ENCODE measurements at places on chromosomes 16 and 17. TPM values are rescaled to one million over a fixed set of nuclear protein-coding genes. Genes with fewer than 3 reads are reported as not detected.

HAP1 gene
- total RNA-seq: 0.98 TPM

GRCh38 chr17:71580220-71580619 is 540.6 kb upstream of the SOX9 start:
- no peak for DNase-seq

DNA sequence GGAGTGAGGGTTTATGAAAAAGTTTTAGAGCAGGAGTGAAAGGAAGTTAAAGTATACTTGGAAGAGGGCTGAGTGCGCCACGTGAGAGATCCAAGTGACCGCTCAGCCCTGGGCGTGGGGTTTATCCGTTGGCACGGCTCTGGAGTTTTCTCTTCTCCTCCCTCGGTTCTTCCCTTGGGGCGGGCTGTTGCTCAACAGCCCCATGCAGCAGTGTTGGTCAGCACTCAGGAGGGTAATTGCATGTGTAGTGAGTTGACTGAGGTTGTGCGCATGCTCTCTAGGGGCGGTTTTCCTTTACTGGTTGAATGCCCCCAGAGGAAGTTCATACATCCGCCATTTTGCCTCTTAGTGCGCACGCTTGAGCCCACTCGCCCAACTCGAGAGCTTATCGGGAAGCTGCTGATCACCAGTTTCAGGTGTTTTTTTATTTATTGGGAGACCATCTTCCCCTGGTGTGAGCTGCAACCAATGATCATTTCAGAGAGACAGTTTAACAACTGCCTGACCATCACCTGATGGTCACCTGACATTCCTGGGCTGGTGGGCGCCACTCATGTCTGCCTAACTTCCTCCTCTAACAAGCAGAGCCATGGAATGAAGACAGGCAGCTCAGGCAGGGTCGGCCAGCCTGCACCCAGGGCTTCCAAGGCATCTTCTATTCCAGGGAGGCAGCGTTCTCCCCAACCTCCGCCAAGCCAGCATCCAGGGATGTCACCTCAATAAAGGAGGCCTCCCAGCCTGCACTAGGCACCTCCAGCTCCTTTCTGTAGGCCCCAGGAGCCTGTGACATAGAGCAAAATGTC is 41.3 kb upstream of the DNAH17 start:
- no peak for DNase-seq

WRAP53 gene
- 12.0 TPM for total RNA-seq

- DNase-seq: no peak
Measured at GRCh38 chr17:67680445-67681224, 37.1 kb upstream of the NOL11 start.

CA4 gene
- 0.18 TPM for total RNA-seq

DNA sequence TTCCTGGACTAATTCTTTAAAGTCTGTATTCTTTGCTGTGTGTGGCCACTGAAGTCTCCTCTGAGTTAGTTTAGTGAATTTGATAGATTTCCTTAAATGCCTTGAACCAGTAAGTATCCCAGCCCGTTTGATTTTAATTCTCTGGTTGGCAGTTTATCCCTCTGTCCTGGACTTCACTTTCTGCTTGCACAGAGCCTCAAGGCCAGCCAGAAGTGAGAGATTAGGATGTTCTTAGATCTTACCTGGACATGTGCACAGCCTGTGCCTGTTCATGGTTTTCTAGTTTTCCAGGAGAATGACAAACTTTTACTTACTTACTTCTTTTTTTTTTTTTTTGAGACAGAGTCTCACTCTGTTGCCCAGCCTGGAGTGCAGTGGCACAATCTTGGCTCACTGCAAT is 10.8 kb upstream of the SLC38A7 start:
- no peak for DNase-seq

- DNase-seq: peak; percentile 3
Measured at GRCh38 chr16:60203525-60204124, 1469.5 kb upstream of the GOT2 start.

DNA sequence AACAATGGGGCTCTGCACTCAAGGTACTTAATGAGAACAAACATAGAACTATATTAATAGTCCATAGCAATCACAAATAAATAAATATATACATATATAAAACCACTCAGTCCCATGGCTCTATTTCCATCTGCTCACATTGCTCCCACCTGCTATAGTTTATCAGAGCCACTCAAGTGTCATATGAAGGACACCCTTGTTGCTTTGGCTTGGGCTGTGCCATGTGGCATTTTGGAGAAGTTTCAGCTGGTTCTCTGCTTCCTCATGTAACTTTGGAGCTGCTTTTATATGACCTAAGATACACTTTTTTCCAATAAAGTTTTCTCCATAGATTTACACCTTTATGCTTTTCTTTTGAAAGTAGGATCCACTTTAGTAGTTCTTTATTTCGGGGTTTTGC is 126.4 kb downstream of the KCNJ2 start:
- no peak for DNase-seq

GRCh38 chr16:79618041-79618691 is 17.6 kb upstream of the MAF start:
- no peak for DNase-seq

DNA sequence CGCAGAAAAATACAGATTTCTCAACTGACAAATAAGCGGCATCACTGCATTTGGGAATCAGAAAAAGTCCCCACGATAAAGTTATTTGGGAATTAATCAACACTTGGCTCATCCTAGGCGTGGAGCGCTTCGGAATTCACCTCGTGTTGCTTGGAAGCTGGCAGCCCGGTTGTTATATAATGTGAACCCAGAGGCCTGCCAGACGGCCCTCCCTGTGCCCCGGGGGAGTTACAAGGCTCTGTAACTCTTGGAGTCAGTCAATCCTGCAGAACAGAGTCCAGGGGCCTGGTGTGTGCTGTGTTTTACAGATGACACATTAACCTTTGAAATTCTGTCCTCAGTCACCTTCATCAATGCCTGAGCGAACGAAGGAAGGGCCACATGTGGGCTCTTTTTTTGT is 111.1 kb downstream of the PITPNC1 start:
- DNase-seq: no peak

KRT28 gene
- total RNA-seq: not detected

RASL10B gene
- 108 TPM for total RNA-seq

CRYBA1 gene
- not detected for total RNA-seq

CARD14 gene
- 2.9 TPM for total RNA-seq

GRCh38 chr16:11449716-11450115 is 104.5 kb downstream of the RMI2 start:
- no peak for DNase-seq

DNA sequence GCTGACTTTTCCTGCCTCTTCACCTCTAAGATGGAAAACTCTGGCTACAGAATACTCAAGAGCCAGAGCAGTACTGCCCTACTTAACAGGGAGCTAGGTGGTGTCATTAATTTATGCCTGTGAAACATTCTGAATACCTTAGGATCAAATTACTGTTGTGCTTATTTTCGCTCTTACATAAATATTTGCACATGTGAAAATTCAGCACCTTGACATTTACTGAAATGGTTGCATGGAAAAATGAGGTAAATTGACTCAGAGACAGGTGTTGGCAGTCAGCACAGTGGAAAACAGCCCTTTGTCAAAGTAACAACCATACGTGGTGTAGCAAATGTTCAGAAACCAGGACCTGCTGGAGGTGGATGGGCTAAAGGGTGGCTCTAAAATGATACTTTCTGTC is 193.6 kb downstream of the CDH8 start:
- DNase-seq: no peak

DNA sequence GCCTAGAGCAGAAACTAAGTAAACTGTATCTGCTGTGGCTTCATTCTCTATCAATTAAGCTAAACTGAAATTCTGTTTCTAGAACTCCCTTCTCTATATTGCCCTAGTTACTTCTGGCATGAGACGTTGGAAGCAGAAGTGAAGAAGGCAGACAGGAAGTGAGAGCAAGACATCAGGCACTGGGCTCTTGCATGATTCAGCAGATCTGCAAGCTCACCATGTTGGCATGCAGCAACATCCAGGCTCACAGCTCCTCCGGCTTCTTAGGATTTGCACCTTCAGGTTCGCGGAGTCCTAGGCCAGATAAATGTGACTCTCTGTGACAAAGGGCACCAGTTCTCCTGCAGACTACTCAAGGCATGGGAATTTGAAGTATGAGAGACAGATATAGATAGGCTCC is 148.3 kb downstream of the CDH8 start:
- peak; percentile 2 for DNase-seq

CACNG5 gene
- total RNA-seq: not detected

HBA2 gene
- total RNA-seq: 1.3 TPM

DNA sequence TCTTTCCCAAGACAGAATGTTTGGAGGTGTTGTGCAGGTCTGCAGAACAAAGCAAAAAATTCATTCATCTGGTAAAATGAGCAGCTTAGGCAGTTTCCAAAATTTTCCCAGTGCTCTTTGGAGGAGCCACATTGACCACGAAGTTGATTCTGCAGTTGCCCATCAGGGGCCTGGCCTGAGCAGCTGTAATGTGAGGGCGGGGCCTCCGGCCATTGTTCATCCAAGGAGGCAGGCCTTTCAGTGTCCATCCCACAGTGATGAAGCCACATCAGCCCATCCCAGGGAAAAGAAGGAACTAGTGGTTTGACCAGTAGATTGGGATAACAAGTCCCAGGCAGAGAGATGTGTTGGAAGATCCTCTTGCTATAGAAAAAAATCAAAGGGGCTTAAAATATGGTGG is 10.1 kb downstream of the UBFD1 start:
- DNase-seq: no peak

XYLT1 gene
- total RNA-seq: 5.1 TPM

GRCh38 chr16:48308535-48308934 is 61.2 kb upstream of the ABCC11 start:
- no peak for DNase-seq

Measured in cardiac muscle cell (in vitro differentiated cells and primary cell).